Cerebellar nuclear complex (tissue), 1 donor: ENCODE measurements at places on chromosomes 16 and 17.

DNA sequence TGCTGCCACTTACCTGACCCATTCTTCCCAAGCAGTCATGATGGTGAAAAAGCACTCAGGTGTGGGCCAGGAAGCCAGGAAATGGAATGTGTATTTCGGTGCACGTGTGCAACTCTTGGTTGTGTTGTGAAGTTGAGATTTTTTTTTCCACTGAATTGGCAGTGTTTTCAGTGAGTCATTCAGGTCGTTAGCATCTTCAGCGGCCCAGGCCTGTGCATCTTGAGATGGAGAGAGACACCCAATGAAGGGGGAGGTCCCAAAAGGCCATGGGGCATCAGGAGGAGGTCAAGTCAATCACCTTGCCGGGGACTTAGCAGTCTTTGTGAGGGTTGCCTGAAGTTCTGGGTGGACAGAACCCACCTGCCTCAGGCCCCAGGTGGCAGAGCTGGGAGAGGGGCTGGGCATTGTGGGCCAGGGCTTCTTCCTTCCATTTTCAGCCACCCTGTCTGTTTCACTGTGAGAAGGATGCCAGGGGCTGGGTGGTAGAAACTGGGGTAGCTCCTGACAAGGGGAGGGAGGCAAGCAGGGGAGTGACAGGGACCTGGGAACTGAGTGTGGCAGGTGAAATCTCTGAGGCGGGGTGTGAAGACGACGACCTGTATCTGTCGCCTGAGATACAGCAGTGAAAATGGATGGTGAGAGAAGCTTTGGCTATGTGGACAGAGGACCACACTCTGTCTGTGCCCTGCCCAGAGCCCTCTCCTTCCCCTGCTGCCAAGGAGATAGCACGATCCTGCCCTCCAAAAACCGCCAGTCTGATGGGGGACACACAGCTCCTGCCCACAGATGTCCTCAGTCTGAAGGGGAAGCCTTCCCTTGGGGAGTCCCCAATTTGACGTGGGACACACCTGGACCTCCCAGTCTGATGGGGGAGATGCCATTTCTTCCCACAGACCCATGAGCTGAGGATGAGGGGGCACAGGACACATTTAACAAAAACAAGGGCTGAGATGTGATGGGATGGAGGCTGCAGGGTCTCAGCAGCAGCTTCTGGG lies 11.9 kb downstream of the TBKBP1 start:
- DNase-seq: no peak

GRCh38 chr16:74942566-74942965 lies 42.4 kb downstream of the WDR59 start:
- DNase-seq: no peak

GRCh38 chr16:84312783-84313382 lies 18.2 kb downstream of the WFDC1 start:
- no peak for DNase-seq

GRCh38 chr17:29753845-29754439 lies 131.2 kb upstream of the CORO6 start:
- DNase-seq: no peak

GRCh38 chr17:1078831-1079561 lies 82.1 kb downstream of the TIMM22 start:
- no peak for DNase-seq

DNA sequence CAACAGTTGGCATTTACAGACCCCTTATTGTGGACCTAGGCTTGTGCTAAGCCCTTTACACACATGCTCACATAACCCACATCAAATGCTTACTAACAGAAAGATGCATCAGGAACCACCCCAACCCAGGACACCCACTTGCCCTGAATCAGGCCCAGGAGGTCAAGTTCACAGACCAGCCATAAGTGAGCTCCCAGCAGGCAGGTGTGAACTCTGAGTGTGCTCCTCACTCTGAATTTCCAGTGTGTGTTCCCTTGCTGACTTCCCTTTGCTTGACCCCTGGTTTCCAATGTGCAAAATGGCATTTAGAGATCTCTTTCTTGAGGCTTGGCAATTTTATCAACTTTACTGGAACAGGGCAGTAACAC lies 87.0 kb downstream of the BMERB1 start:
- DNase-seq: no peak

GRCh38 chr17:7910281-7910680 lies 5.8 kb downstream of the RNF227 start:
- DNase-seq: no peak

DNA sequence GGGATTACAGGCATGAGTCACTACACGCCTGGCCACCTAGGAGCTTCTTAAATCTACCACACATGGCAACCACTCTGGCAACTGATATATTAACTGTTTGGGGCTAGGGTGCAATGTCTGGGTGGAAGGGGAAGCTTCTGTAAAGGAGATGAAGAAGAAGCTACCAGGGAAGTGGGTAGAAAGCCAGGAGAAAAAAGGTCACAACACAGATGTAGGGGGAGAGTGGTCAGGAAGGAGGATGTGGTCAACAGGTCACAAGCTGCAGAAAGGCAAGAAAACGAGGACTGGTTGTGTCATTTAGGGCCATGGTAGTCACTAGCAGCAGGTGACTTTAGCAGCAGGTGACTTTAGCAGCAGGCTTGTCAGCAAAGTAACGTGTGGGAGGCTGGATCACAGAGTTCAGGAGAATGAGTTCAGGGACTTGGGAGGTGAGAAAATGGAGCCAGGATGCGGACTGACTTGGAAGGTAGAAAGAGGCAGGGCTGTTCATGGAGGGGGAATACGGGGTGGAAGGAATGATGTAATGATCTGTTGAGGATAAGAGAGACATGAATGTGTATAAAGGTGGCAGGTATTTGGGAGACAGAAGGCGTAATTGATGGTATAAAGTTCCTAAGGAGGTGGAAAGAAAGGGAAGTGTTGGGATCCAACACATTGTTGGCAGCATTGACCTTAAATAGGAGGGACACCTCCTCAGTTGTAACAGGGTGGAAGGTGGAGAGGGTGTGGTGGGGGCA lies 16.3 kb upstream of the WFIKKN2 start:
- DNase-seq: no peak

- no peak for DNase-seq
These were observed 14.0 kb downstream of the AARSD1 start for GRCh38 chr17:42950044-42950783.

DNA sequence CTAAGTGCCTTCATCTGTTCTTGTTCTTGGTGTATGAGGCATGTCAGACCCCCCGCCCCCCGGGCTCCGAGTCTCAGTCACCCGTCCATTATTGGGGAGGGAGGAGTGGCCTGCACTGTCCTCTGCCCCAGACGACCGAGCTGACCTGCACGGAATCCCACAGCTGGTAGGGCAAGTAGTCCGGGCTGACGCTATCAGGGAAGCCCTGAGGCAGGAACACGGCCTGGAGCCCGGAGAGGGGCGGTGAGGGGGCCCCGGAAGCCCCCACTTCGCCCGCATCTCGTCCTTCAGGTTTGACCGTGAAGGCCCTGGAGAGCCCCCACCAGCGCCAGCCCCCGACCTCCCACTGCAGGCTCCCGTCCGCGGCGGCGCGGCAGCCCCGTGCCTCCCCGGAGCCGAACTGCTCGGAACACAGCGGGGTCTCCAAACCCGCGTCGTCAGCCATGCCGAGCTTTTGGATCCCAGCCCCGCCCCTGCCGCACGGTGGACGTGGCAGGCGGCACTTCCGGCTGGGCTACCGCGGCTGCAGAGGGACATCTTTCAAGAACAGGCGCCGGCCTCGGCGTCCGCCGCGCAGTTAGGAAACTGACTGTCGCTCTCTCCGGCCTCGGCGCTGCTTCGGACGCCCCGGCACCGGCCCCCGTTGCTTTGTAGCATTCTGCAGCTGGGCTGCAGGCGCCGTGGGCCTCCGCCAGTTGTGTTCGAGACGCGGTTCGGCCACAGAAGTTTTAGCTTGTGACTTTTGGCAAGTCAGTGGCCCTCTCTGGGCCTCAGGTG lies at the start of gene RUSF1:
Gene RUSF1 (minus strand): TSS at position 463 of the 777 bp plus-strand sequence. CDS start 18 bp downstream, at position 445.
- no peak for DNase-seq

DNA sequence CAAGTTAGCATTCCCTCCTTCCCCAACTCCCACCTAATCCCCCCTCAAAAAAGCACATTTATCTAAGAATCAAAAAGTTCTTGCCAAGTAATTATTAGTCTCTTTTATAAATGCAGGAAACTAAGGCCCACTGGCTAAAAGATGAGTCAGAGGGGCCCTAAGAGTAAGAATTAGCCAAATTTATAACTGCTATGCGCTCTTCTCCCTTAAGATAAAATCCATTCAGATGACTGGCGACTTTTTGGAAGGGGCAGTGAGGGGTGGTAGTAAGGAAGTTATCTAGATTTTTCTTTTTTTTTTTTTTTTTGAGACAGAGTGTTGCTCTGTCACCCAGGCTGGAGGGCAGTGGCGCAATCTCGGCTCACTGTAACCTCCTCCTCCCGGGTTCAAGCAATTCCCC lies 17.1 kb downstream of the ZNF652 start:
- DNase-seq: no peak

DNA sequence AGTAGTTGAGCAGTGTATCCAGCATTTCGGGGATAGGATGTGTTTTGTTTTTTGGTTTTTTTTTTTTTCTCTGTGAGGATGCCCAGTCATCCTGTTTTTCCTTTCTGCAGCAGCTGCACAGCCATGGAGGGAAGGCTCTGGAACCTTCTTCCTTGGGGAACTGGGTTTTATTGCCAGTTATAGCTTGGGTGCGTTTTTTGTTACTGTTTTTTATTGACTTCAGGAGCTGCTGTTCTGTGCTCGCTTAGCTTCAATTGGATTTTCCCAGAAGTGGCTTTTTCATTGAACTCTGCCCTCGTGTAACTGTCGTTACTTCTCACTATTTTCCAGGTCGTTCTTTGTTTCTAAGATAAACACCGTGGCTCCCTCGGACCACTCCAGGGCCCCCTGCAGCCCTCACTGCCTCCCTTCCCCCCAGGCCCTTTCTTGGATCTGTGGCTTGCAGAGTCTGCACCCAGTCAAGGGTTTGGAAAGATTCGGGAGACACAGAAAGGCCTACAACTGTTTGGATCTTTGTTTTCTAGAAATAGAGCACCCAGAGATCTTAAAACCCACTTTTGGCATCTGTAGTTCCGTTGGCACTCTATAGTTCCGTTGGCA lies 119.7 kb upstream of the CACNG5 start:
- DNase-seq: no peak

- no peak for DNase-seq
These were observed 462.5 kb upstream of the EEF2KMT start for GRCh38 chr16:5560084-5560483.

- no peak for DNase-seq
These were observed 47.4 kb upstream of the KSR1 start for GRCh38 chr17:27408891-27409290.

GRCh38 chr17:35312790-35313711 lies 60.4 kb downstream of the SLFN11 start:
- no peak for DNase-seq

DNA sequence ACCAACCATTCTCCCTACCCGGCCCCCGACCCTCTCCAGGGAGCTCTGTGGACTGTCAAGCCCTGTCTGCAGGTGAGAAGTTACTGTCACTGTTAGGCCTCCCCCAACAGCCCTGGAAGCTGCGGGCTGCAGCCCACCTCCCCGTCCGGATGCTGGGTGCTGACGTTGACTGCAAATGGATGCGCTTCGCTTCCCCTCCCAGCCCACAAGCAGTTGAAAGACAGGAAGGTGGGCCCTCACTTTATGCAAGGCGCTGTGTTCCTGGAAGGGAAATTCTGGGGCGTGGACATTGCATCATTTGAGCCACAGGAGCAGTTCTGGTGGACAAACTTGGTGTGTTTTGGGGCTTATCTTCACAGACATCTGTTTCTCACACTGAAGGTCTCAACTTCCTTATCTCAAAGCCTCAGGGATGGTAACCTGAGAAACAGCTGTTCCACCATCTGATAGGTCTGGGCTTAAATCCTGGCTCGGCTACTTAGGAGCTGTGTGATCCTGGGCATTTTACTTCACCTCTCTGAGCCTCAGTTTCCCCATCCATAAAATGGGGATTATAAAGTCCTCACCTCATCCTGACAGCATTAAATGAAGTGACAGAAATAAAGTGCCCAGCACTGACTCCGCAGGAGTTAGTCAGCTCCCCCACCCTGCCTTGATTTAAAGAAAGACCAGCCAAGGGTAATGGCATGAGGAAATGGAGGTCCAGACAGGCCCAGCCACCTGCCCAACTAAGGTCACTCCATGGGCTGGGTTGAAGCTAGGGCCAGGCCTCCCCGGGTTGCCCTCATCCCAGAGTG lies 4.6 kb upstream of the DRC7 start:
- DNase-seq: no peak

DNA sequence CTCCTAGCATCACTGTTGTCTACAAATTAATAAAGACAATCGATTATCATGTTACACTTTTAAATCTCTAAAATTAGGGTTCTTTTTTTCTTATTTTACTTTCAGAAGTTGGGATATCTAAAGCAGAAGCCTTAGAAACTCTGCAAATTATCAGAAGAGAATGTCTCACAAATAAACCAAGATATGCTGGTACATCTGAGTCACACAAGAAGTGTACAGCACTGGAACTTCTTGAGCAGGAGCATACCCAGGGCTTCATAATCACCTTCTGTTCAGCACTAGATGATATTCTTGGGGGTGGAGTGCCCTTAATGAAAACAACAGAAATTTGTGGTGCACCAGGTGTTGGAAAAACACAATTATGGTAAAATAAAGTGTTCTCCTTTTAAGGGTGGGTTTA lies 2.4 kb downstream of the RAD51C start:
- no peak for DNase-seq

DNA sequence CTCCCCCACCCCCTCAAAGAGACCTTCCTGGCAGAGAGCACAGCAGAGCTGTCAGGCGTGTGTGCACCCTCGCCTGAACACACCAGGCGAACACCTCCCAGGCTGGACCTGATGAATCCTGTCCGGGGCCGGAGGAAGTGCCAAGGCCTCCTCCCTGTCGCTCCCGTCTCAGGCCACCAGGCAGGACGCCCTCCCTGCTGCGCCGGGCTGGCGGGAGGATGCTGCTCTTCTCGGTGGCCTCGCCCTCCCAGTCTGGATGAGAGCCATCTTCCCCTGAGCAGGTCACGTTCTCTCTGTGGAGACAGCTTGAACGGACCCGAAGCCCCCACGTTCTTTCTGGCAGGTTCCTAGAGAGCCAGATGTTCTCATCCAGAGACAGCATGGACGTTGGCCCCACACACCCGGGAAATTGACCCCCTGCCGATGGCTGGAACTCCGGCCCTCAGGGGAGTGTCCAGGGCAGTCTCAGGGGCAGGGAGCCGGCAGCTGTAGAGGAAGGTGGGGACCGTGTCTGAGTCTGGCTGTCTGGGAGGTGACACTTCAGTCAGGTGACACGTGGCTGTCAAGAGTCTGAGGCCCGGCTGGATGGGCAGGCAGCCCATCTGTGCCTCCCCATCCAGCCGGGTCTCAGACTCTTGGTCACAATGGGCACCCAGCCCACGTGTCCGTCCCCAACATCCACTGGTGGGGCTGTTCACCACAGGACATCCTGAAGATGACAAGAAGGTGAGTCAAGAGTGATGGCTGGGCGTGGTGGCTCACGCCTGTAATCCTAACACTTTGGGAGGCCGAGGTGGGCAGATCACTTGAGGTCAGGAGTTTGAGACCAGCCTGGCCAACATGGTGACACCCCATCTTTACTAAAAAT lies 5.0 kb upstream of the TIMP2 start:
- DNase-seq: no peak

- DNase-seq: no peak
These were observed 14.9 kb downstream of the NAGPA start for GRCh38 chr16:5018793-5019192.
